ENCODE measurements at places on chromosomes 6 and 20.
A peak's percentile ranks its signal among the peaks of the same experiment; 100 is the strongest.

GRCh38 chr20:6966721-6967120, 199.2 kb downstream of the BMP2 start:
- no peak for DNase-seq

DNA sequence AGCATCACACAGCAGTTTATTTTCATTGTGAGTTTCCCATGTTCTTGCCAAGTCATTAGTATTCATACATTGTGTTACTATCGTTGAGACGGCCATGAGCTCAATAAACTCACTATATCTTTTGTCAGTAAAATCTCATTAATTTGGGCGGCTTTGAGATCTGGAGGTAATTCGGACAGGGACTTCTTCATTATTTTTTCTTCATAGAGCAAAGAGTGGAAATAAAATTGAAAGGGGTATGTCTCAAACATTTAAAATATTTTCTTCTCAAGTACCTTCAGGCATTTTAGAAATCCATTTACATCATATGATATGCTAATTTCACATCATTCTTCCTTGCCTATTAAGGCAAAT, 14.6 kb downstream of the NOX3 start:
- no peak for DNase-seq

GRCh38 chr6:158142789-158143188, 25.3 kb downstream of the SERAC1 start:
- DNase-seq = no peak

DNA sequence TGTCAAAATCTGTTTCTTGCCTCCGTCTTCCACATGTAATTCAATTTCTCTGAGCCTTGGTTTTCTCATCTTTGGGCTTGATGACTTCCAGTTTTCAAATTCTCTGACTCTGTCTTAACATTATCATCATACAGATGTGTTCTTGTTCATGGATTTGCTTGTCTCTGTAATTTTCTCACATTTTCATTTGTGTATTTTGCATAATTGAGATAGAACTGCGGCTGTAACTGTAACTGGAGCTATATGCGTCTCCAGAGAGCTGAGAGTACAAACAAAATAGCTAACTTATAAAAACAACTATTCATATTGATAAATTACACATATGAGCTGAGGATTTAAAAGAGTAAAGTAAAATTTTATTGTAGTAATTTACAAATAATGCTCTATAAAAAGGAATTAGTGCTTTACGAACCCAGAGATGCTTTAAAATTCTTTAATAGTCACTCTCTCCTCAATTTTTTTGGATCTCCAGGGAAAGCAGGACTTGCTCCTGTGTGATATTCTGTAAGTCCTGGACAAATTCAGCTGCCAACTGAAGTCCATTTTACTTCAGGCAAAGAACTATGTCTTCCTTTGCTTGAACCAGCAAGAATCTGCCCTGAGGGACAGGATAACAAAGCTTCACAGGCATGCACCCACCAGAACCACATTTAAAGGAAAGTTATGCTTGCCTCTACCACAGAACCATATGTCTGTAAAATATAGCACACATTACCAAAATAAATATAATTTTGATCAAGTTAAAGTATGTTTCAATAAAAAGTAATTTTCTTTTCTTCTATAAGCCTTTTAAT, 288.3 kb downstream of the KHDC1L start:
- DNase-seq = no peak

DNA sequence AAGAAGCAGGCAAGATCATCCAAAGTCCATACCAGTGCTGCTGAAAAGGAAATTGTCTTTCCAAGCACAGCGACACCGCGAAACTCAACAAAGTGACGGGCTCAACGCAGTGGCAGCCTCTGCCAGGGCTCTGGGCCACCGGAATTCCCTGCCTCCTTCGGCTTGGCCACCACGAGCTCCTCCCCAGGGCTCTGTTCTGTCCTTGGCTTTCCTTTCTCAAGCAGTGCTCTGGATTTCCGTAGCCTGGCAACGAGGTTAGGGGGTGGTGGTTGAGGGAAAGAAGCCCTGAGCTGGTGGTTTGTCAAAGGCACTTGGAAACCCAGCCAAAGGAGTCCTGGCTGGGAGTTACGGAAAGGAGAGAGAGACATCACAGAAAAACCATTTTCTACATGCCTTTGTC, 31.2 kb downstream of the PRR18 start:
- peak; percentile 67 for DNase-seq

GRCh38 chr6:108690326-108691049, 129.8 kb downstream of the FOXO3 start:
- DNase-seq = peak; percentile 34

DNA sequence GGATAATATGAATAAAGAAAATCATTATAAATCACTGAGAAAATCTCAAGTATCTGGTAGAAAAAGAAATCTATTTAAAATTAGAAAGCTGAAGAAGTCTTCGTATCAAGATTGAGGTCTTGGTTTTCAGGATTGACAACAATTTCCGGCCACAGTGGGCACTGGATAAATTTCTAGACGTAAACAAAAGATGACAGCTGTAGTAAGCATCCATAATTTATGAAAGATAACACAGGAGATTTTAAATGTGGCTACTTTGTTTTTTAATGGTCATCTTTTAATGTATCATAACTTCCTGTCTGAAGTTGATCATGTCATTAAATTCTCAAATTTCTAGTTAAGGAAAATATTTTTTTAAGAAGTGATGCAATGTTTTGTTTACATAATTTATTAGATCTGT, 444.2 kb downstream of the HTR1B start:
- DNase-seq = no peak

DNA sequence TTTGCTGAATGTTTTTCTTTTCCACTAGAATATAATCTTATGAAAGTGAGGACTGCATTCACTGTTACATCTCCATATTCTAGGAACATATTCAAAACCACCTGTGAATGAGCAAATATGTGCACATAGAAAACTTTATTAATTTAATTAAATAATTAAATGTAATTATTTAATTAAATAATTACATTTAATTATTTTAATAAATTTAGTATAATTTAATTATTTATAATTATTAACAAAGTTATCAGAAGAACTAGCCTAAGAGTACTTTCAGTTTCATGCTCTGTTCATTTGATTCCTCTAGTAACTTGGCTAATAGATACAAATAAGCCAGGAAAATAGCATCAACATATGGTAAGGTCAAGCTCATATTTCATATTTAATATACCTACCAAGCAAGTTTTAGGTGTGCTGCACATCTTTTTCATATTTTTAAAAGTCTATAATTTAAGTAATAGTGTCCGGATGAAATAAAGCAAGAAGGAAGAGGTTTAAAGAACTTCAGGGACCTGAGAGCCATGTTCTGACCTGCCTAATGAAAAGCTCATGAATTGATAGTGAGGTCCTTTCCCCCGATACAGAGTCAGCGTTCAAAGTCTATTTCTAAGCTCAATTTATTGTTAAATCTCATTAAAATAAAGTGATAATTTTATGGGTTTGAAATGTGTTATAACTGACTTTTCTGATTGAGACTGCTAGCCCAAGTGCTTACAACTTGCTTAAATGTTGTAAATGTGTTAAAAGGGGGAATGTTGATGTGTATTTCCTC, 361.4 kb upstream of the FLRT3 start:
- DNase-seq = no peak

DNA sequence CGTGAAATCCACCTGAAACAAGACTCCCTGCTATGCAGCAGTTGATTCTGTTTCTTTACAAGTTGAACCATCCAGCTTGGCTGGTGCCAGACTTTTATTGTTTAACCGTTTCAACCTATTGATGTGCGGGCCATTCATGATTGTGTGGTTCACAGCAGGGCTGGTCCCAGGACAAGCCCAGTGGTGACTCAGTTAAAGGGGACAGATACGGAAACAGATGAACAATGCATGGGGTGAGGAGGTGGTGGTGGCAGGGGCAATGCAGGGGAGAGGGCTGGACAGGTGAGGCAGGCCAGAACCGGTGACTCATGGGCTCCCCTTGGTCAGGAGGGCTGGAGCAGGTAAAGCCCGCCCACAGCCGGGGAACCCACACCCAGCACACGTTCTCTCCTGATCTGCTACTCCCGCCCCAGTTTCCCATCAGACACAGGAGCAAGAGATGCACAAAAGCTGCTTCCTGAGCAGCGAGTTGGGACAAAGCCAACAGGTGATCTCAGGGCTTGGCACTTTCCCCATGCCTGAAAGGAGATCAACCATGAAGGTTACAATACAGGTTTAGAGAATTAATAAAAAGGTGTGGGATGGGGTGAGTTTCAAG, 232.2 kb downstream of the LY86 start:
- peak; percentile 89 for DNase-seq

GRCh38 chr6:33735216-33735615, 11.5 kb downstream of the IP6K3 start:
- no peak for DNase-seq

- DNase-seq = peak; percentile 84
Observed at GRCh38 chr6:29964887-29965562, 22.7 kb downstream of the HLA-A start.

DNA sequence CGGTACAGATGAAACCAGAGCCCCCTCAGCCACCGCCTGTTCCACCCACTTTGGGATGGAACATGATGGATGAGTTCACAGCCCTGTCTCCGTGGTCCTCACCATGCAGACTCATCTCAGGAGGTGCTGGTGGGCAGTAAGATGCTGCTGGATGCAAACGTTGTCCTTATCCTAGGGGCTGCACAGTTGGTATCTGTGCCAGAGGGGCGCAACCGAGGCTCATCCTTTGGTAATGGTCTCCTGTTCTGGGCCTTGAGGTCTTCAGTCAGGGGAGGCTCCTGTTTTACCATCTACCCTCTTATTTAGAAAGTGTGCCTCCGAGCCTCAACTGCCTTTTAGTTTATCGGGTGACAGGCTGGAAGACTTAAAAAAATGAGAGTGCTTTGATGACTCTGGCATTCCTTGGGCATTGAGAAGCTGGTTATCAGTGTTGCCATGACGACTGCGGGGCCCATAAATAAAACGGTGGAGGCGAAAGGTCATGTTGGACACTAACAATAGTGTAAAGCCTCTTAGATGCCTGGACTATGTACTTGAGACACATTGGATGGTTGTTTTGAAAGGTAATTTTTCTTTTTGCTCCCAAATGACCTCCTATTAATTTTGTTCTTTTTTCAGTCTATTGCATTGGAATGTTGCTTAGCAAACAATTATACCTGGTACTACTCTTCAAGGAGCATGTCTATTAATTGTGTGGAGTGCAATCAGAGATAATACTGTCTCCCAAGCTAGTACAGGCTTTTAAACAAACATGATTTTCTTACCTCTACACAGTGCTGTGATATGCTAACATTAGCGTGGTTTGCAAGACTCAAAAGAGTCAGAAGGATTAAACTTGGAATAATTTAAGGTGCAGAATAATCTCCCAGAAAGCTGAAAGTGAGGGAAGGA, 74.2 kb upstream of the DSP start:
- DNase-seq = no peak

GRCh38 chr20:56788041-56788670, 159.1 kb downstream of the TFAP2C start:
- no peak for DNase-seq

GRCh38 chr6:122400462-122401089, 1.1 kb downstream of the HSF2 start:
- no peak for DNase-seq

GRCh38 chr6:27145731-27146455, 101.6 kb upstream of the PRSS16 start:
- peak; percentile 96 for DNase-seq

- DNase-seq = no peak
Observed at GRCh38 chr6:130958468-130958867, 104.6 kb downstream of the EPB41L2 start.

GRCh38 chr6:140915103-140915502, 1217.6 kb upstream of the GJE1 start:
- DNase-seq = no peak

GRCh38 chr6:4302524-4302923, 167.1 kb upstream of the ECI2 start:
- DNase-seq = no peak

DNA sequence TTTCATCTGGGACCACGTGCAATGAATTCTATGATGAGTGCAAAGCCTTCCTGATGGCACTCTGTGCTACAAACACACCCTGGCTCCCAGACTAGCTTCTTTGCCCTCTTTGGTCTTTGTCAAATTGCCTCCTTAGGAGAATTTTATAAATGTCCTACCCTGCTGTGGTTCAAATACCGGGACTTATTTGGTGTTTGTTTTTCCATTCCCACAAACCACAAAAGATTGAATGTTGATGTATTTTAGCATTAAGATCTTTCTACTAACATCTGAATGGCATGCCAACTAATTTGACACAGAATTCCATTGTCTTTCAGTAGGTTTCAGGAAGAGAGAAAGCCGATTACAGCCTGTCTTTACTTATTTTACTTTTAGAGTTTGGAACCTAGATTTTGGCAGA, 424.2 kb upstream of the SLC35B3 start:
- DNase-seq = no peak

DNA sequence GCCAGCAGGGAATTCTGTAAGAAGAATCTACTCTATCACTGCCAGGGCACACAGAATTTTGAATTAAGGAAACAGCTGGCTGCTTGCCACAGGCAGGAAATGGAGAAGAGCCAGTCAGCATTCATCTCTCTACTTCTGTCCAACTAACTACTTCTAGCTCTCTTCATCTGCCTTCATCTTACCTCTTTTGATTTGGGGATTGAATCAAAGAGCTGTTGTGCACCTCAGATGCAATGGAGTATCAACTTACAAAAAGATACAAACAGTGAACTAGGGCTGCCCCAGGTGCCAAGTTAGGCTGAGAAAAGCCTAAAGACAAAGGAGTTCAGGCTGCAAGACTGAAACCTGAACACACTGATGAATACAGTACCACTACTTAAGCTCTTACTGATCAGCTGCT, 82.0 kb downstream of the PTPRK start:
- DNase-seq = no peak

- DNase-seq = no peak
Observed at GRCh38 chr6:33276581-33276863, 401 bp upstream of the B3GALT4 start.

GRCh38 chr20:41783423-41784208, 165.4 kb upstream of the CHD6 start:
- no peak for DNase-seq

- no peak for DNase-seq
Observed at GRCh38 chr6:129189266-129189665, 306.3 kb downstream of the LAMA2 start.

Data from lower leg skin (tissue), 4 donors.